ENCODE measurements at places on chromosomes 12 and 14. TPM values are rescaled to one million over a fixed set of nuclear protein-coding genes. Genes with fewer than 3 reads are reported as not detected.

ANO4 gene
- 0.09 TPM for total RNA-seq

GLT8D2 gene
- not detected for total RNA-seq

NANOG gene
- total RNA-seq = not detected

RPGRIP1 gene
- total RNA-seq = 0.12 TPM

OAS1 gene
- total RNA-seq = 14.2 TPM

SERPINA12 gene
- not detected for total RNA-seq

CRY1 gene
- 19.4 TPM for total RNA-seq

SYNDIG1L gene
- not detected for total RNA-seq

CABP1 gene
- 0.95 TPM for total RNA-seq
